ENCODE measurements at places on chromosomes 2 and 18.

GRCh38 chr18:22691946-22692710 is 241.0 kb upstream of the RBBP8 start:
- peak; percentile 17 for DNase-seq

GRCh38 chr2:133885847-133886246 is 317.6 kb upstream of the NCKAP5 start:
- DNase-seq = no peak

GRCh38 chr2:3141696-3142095 is 235.9 kb downstream of the EIPR1 start:
- DNase-seq = no peak

DNA sequence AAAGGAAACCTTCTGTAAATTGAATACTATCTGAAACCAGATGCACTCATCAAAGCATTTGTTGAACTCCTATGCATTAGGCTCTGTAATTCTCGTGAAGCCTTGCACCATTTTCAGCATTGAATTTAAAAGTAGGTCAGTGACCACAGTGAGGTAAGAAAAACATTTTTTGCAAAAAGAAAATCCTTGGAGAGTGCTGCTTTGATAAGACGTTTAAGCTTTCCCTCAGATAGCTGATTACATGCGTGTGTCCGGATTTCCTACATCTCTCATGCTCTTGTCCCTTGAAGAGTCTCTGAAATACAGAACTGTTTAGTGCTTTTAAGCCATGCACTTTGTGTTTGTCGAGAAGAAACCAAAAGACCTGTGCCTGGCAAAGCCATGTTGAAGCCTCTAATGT is 113.6 kb downstream of the FMNL2 start:
- DNase-seq = no peak
